ENCODE measurements at places on chromosomes 5 and 9.

- DNase-seq: no peak
Measured at GRCh38 chr5:178563621-178564020, 26.6 kb downstream of the COL23A1 start.

- no peak for DNase-seq
Measured at GRCh38 chr5:141933151-141933550, 9.5 kb downstream of the DELE1 start.

- no peak for DNase-seq
Measured at GRCh38 chr9:88936668-88937067, 54.6 kb upstream of the S1PR3 start.

GRCh38 chr5:10338686-10339057 lies 14.8 kb upstream of the MARCHF6 start:
- DNase-seq: no peak

GRCh38 chr9:84216151-84216550 lies 124.4 kb downstream of the SLC28A3 start:
- no peak for DNase-seq

- DNase-seq: no peak
Measured at GRCh38 chr9:76038431-76038830, 148.0 kb downstream of the PCSK5 start.

- no peak for DNase-seq
Measured at GRCh38 chr9:79116041-79116440, 455.7 kb upstream of the TLE4 start.

DNA sequence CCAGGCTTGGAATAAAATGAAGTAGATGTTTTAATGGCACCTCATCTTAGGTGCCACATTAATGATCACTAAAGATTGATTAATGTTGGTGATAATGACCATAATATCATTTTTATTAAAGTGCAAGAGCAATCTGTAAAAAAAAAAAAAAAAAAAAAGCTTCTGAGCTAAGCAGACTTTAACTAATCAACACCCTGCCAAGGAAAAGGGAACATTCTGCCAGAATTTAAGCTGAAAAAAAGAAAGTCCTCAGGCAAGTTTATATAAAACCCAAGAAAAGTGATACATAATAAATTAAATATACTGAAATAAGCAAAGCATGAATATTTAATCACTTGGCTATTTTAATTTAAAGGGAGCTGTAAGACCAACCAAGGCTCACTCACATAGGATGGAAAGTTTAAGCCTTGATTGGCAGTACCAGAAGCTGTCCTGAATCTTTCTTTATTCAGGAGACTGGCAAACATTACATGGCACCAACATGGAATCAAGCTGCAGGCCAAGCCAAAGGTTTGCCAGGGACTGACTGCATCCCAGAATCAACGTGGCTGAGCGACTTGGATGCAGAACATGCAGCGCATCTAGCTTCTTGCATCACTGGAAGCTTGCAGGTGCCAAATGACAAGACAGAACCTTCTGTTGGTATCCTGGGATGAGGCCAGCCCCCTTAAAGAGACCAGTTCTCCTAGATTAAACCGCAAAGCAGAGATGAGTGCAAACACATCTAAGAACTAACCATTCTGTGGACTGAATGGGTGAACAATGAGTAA lies 413.6 kb downstream of the ENC1 start:
- no peak for DNase-seq

GRCh38 chr5:23103566-23103965 lies 250.4 kb upstream of the CDH12 start:
- no peak for DNase-seq

Measured in GM13976 (cell line).